ENCODE measurements at places on chromosomes 1 and 21.

DNA sequence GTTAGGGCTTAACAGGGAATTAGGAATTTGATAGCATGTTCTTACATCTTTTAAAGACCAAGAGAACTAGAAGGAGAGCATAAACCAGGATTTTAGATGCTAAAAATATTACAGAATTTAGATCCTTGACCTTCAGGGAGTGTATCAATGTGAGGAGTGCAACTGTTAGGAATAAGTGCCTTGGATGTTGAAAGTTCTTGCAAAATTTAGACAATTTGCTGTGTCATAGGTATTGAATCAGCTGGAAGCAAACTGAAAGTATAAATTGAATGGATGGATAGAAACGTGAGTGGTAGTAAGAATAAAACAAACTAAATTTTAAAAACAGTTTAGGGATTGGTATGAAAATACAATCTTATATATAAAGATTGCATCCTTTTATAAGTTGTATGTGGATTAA is 27.7 kb downstream of the PPP1R12B start:
- DNase-seq = no peak

DNA sequence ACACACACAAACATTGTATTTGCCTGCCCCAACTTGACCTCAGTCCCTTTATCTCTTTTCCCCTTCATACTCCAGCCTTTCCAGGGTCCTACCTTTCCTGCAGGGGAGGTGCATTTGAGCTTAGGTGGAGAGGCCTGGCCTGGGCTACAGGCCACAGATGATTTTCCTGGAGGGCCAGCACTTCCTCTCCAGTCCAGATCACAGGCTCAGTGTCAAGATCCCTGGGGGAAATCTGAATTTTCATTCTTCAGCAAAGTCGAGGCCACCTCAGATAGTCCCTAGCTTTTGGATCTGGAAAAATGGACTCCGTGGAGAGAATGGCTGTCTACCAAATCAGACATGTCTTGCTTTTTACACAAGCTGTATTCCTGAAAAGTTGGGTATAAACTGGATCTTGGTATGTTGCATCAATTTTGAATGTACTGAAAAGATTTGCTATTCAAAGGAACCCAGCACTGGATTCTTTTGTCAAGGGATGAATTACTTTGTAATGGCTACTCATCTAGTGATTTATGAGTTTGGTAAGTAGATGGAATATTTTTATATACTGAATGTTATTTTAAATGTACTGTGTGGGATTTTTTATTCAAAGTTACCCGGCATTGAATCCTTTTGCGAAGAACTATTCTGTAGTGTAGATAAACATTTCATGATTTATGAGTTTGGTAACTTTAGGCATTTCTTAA is 78.7 kb downstream of the DDR2 start:
- DNase-seq = no peak

- DNase-seq = no peak
These were observed 598.3 kb upstream of the ZP4 start for GRCh38 chr1:238489006-238489405.

GRCh38 chr1:203025686-203026030 is 633 bp upstream of the PPFIA4 start:
- DNase-seq = no peak

DNA sequence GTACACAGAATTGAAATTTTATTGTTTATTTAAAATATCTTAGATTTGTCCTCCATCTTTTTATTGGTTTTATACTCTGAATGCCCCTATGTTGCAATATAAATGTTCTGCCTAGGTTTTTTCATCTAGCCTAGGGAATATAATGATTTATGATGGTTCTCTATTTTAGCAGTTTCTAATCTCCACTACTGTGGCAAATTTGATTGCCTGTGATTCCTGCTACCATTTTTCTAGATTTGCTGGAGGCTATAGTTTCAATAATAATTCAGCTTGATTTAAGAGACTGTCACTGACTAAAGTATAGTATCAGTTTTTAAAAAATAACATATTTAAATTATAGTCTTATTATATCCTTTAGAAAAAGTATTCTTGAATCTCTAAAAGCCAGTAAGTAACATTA is 90.5 kb downstream of the USP25 start:
- DNase-seq = no peak

- DNase-seq = no peak
These were observed 58.2 kb upstream of the ZNF326 start for GRCh38 chr1:89936694-89937093.

GRCh38 chr1:119593805-119594204 is 54.3 kb downstream of the ZNF697 start:
- DNase-seq = no peak

- DNase-seq = no peak
These were observed 200.6 kb downstream of the PTGER3 start for GRCh38 chr1:70847013-70847412.

GRCh38 chr1:156704930-156705320 is 458 bp downstream of the CRABP2 start:
- peak; percentile 56 for DNase-seq

GRCh38 chr1:116159177-116159576 is 48.0 kb downstream of the MAB21L3 start:
- DNase-seq = no peak

- no peak for DNase-seq
These were observed 61.4 kb downstream of the SLC16A1 start for GRCh38 chr1:112894561-112895011.

DNA sequence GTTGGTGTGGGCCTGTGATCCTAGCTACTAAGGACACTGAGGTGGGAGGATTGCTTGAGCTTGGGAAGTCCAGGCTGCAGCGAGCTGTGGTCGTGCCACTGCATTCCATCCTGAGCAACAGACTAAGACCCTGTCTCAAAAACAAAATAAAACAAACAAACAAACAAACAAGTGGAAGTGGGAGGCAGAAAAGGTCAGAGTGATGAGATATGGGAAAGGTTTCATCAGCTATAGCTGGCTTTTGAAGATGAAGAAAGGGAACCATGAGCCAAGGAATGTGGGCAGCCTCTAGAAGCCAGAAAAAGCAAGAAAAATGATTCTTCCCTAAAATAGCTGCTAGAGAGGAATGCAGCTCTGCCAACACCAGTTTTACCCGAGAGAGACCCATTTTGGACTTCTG is 10.6 kb upstream of the NUCKS1 start:
- DNase-seq = no peak

GRCh38 chr1:63777286-63777685 is 3.5 kb downstream of the ROR1 start:
- no peak for DNase-seq

Data from stimulated activated CD4-positive, alpha-beta T cell treated with anti-CD3 and anti-CD28 coated beads, Interleukin-2, amount 100 ng/mL, for 24 hours (primary cell).